GM23338 (cell line): ENCODE measurements at places on chromosomes 12 and 14. TPM values are rescaled to one million over a fixed set of nuclear protein-coding genes. Genes with fewer than 3 reads are reported as not detected.
A peak's percentile ranks its signal among the peaks of the same experiment; 100 is the strongest.

DNA sequence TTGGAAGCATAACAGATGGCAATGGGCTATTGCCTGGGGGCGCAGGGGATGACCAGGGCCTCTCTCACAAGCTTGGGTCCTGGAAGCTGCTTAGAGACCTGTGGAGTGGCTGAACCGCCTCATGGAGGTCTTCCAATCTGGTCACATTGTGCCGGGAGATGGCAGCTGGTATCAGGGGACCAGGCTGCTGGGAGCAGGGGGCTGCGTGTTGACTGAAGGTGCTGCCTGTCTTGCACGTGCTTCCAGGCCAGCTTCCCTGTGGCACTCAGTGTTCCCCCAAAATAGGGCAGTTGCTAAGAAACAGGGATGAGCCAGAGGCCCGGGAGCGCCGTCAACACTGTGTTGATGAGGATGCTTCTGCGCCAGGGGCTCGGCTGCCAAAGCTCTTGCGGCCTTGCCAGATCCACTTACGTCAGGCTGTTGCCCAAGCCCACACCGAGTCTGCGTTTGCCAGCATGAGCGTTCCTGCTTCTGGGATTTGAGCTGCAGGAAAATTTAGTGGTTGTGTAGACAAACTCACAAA, 39.8 kb downstream of the ELK3 start:
- no peak for DNase-seq

Gene RFC5
- 53.2 and 56.4 TPM in 2 replicates for total RNA-seq

GRCh38 chr12:2435511-2435910, 359.3 kb upstream of the FKBP4 start:
- DNase-seq, result no peak

DNA sequence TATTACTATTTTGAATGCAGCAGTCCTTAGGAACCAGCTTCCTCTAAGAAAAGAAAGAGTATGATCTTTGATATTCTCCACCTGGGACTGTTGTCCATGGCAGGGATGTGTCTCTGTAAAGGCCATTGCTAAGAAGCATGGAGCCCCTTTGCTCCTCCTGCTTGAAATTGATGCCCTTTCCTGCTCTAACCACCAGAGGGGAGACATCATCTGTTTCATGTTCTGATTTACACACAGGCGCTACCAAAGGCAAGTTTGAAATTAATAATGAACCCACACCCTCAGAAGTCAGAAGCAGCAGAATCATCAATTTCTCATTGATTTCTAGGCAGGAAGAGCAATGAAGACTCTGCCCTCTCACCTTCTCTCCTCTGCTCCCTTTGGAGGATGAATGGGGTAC, 253.8 kb downstream of the RMST start:
- DNase-seq, result peak; percentile 67

Gene GLT8D2
- 3.2 and 8.5 TPM in 2 replicates for total RNA-seq

DNA sequence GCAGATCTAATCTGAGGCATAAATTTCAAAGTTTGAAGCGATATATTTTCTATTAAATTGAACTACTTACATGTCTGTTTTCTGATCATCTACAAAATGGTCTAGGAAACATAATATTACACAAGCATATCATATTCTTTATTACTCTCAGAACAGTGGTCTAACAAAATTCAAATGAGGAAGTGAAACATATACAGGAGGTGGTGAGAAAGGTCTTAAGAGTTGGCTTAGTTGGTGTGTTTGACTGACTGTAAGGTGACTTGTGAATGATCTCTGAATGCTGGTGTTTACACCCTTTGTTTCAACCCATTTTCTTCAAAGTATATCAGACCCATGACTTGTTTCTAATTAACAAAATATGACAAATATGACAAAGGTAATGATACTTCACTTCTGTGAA, 1156.8 kb downstream of the SLC16A7 start:
- DNase-seq, result no peak

DNA sequence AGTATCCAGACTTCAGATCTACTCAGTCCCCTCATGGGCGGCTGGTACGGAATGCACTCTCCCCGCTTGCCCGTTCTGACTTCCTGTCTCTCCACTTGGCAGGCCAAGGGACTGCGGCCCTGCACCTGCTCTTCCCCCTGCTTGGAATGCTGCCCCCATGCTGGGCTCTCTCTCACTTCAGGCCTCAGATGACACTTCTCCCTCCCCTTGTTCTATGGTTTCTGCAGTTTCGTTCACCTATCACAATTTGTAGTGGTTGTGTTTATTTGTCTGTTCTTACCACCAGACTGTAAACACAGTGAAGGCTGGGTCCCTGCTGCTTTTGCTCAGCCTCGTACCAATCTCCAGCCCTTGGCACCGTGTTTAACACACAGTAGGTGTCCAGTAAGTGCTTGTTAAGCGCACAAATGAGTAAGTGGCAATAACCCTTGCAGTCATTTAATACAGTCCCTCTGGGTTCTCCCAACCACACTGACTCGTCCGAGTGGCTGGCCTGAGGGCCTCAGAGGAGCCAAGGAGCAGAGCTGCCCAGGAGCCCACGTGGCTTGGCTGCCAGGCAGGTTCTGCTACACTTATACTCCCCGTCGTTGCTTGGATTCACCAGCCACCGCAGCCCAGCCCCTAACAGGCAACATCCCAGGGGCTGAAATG, 11.8 kb downstream of the SLC6A12 start:
- peak; percentile 82 for DNase-seq

DNA sequence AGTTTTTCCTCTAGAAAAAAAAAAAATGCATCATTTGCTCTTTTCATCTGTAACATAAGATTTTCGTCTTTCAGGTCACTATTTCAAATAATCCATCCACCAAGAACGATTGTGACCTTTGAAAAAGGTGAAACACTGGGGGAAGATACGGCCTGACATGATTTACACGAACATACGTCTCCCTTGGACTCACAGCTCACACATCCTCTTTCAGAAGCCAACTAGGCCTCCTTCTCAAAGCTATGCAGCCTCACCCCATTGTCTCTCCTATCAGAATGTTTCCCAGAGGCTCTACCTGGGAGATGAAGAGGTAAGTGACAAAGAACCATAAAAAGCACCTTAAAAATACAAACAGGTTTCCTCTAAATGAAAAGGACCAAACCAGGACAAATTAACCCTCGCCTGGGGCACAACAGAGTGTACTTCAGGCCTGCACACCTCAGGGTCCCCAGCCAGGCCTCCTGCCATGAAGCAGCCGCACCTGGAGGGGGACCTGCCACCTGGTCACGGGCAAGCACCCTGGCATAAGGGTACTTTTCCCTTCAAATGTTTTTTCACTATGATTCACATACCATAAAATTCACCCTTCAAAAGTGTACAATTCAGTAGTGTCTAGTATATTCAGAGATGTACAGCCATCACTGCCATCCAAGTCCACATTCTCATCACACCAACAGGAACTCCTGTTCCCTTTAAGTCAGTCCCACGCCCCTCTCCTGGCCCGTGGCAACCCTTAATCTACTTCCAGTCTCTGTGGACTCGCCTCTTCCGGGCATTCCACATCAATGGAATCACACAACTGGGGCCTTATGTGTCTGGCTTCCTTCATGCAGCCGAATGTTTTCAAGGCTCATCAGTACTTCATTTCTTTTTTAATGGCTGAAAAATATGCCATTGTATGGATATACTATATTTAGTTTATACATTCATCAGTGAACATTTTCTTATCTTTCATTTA, 5.4 kb downstream of the SLC15A4 start:
- DNase-seq, result no peak

DNA sequence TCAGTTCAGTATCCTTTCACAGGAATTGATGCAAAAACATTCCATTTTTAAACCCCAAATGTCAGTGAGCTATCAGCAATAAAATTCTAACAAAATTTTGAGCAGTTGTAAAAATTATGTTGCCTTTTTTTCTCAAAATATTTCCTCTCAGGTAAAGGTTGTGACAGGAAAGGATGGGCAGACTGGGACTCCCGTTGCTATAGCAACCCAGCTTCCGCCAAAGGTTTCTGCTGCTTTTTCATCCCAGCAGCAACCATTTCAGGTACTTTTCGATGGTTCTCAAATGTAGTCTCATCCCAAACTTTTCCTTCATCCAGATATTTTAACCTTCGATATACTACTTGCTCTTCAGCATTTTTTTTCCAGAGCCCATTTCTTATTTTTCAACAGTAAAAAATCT, 13.6 kb downstream of the EP400 start:
- peak; percentile 43 for DNase-seq

Gene CISTR
- not detected in 2 replicates for total RNA-seq

DNA sequence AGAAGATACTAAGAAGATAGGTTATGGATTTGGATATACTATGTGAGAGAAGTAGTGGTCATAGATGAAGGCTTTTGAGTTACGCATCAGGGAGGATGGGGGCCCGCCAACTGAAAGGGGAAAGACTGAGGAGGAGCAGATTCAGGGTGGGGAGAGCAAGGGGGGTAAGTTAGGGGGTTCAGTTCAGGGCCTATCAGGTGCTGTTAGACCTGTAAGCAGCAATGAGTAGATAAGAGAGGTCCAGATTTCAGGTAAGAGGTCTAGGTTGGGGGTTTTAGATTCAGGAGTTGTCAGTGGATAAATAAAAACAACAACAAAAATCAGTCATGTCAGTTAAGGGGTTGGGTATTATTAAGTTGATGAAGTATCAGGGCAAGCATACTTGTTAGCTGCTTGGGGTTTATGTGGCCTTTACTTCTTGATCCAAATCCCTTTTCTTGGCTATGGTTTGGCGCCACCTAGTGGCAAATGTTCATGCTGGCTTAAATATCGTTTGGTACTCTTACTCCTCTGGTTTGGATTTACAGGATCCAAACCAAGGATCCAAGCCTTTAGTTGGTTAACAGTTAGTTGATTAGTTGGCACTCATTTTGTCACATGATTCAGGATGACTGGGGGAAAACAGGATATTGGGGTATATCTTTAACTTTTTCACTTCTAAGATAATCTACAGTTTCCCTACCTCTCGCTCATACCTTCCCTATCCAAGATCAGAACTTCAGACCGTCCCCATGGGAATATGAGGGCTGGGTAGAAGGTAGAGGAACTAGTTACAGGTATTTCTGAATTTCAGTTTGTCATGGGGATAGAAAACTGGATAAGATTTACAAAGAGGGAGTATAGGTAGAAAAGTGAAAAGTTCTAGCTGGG, 65.1 kb downstream of the PCNX1 start:
- peak; percentile 95 for DNase-seq

DNA sequence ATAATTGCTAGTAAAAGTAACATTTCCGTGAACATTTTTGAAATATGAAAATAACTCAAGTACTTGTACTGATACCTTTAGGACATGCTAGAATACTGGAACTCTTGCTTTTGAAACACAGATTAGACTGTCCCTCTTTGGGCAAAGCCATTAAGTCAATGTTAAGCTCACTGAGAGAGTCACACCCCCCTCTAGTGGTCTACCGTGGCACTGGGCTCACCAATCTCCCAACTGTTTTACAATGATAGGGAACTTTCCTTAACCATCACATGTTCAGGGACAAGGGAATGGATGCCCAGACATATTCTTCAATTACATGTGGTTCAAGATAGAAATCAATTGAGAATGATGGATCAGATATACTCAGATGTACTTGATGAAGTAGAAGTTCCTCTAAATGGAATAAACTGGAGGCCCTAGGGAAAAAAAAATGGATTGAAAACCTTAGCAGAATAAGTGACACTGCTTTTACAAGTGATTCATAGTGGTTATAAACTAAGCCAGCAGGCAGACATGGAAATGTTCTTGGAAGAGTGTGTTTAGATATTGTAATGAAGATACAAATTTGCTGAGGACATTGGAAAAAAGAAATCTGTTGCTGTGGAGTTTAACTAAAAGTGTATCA, 17.8 kb downstream of the NANOG start:
- DNase-seq, result peak; percentile 90

DNA sequence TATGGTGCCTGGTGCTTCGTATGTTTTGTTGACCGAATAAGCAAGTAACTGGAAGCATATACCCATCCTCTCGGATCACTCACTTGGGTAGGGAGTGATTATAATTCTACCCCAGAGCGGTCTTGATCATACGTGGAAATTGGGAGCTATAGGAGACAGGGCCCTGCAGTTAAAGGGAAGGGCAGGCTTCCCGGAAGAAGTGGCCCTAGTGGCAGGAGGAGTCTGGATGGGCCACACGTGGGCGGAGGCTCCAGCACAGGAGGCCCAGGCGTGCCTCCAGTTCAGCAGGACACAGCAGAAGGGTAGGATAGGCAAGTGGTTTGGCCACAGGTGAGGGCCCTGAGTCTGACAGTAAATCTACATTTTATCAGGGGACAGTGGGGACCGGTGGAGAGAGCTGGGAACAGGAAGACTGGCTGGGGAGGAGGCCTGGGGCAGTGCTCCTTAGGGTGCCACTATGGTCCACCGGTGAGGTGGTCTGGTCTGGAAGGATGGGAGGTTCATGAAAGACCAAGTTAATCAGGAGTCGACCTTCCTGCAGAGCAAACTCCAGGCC, 23.5 kb upstream of the YY1 start:
- DNase-seq, result no peak
